ENCODE measurements at places on chromosomes 1 and 21. TPM values are rescaled to one million over a fixed set of nuclear protein-coding genes. Genes with fewer than 3 reads are reported as not detected.

DNA sequence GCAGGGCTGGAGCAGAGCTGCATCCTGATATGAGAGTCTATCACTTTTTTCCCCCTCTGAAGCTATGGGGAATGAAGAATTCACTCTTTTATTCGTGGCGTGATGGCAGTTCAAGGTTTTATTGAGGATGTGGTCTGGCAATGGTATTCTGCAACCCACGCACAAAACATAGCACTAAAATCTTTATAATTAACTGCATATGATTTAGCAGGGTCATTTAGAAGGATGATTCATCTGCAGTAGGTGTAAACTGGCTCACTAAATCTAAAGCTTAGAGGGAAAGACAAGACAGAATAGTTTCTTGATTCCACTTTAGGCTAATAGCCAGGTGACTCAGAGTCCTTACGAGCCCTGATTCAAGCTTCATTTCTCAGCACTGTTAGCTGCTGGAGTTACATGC, 25.0 kb upstream of the CHRM3 start:
- DNase-seq, result no peak

DNA sequence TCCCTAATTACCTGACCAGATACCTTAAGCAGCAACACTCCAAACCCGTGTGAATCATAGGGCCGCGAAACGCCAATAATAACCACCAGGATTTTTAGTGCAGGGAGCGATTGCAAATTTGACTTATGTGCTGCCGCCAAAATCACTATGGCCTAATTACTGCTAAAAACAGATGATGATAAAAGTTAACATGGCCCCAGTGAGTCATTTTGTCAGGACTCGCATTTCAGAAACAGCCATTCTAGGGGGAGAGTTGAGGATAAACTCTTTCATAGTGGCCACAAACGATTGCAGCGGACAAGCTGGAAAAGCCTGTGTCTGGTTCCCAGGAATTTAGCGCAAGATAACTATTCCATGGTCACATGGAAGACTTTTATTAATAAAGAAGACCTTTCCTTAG, 103.4 kb downstream of the HLX start:
- DNase-seq, result no peak

- DNase-seq, result no peak
Observed at GRCh38 chr1:160431006-160431405, 30.6 kb downstream of the VANGL2 start.

DNA sequence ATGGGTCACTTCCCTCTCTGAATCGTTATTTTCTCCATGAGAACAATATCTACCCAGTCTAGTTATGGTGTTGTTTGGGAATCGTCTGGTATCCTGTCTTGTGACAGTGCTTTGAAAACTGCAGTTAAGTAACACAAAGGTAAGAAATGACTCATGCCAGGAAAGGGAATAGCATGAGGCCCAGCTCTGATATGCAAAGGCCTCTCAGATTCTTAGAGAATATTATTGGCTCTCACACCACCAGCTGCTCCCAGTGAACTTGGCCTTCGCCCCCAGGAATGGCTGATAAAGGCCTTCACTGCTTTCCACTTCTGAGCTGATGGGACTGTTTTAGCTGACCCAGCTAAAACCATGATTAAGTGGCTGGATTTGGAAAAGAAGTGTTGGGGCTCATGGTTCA, 27.1 kb downstream of the NEK2 start:
- peak; percentile 89 for DNase-seq

Gene PTAFR
- total RNA-seq, result 0.27 TPM

- DNase-seq, result peak; percentile 59
Observed at GRCh38 chr1:25796811-25797458, 3.1 kb upstream of the SELENON start.

Gene IVNS1ABP
- total RNA-seq, result 51.7 TPM

- DNase-seq, result peak; percentile 17
Observed at GRCh38 chr1:185325413-185325812, 8.4 kb upstream of the IVNS1ABP start.

DNA sequence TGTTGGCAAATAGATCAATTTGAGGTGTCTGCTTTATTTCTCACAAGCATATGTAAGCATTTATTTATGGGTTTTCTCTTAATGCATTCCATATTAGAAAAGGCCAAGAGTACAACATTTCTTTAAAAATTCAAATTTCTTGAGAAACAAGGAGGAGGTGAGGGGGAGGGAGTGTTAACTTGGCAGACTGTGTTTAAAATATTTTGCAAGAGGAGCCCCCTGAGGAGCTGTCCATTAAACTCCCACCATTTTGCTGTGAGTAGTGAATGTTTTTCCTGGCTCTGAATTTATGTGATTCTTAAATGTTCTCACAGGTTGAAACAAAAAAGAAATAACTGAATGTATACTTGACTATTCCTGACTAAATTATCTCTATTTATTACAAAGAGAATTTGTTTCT, 363.8 kb downstream of the PTPRC start:
- DNase-seq, result no peak

GRCh38 chr1:49102752-49103151, 326.1 kb upstream of the BEND5 start:
- no peak for DNase-seq

DNA sequence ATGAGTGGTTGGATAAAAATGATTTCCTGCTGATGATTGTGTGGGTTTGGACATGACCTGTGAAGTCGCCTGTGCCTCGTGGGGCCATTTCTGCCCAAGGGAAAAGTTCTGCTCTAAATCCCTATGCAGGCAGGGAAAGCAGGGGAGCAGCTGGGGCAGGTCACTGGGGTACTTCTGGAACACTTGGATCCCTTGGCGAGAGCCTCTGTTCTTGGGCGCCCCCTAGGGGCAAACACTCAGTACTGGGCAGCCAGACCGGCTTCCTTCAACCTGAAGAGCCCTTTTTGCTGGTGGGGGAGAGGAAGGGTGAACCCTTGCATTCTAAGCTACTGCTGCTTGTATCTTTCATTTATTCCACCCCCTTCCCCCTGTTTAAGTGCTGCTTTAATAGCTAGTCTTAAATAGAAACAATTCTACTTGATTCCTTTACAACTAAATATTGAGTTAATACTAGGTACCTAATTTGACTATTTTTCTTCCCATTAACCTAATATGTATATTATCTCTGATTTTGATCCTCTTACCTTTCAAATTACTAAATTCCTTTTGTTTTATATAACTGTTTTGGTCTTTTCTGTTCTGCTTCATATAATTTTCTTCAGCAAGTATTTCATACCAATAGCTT, 5.1 kb upstream of the CLEC20A start:
- DNase-seq, result peak; percentile 45

- DNase-seq, result no peak
Observed at GRCh38 chr1:4095433-4095971, 195.4 kb upstream of the C1orf174 start.

Data from HepG2 (cell line).